ENCODE measurements at places on chromosomes 5 and 9.

DNA sequence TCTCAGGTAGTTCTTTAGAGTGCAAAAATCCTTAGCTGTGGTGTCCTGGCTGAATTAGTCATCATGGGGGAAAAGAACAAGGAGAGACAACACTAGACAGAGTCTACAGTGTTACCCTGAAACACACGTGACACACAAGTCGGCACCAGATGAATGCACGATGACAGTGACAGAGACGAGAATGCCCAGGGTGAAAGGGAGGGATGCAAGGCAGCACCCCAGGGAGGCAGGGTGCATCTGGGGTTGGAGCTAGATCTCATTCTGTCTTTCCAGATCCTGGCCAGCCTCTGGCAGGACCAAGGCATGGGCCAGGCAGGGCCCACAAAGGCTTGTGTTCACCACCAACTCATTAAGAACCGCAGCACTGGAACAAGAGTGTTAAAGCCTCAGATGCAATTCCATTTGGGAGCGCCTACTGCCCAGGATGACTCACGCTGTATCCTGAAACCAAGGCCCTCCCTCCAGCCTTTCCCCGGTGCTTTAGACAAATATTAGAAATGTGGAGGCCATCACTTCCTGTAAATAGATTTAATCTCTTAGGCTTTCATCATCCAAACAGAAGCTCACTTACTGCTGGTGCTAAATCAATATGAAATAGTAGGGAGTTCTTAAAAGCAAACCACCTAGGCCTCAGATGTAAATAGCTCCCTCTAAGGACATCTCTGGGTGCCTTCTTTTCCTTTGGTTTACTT lies 56.1 kb downstream of the IRX2 start:
- DNase-seq, result no peak

GRCh38 chr9:94908583-94909249 lies 182.2 kb downstream of the AOPEP start:
- DNase-seq, result no peak

DNA sequence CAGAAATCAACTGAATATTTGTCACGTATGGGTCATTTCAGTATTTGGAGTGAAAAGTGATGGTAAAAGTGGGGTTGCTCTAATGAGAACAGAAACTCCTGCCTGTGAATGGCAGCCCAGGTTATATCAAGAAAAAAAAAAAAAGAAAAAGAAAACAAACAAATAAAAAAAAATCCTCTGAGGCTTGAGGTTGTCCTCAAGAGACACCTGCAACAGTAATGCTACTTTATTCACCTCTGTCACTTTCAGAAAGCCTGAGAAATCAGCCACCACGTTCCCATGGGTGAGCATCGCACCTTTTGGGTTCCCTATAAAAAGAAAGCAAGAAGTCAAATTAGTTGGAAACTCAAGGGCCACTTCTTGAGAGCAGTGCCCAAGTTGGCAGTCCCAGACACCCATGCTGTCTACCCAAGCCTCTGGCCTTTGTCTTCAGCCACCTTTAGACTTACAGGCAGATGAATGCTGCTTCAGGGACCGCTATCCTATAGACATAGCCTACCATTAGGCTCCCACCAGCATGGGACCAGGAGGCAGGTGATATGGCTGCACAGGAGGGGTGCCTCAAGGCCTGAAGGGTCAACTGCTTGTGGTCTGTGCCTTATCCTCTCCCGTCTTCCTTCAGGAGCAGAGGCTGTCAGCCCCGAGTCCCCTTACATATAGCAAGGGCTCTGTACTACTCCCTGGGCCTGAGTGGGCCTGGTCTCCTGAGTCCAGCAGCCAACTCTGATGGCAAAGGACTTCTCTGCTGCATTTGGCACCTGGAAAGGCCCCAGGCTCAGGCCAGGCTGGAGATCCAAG lies 31.1 kb upstream of the MEIKIN start:
- DNase-seq, result no peak

GRCh38 chr9:70232476-70232875 lies 26.3 kb upstream of the SMC5 start:
- no peak for DNase-seq

GRCh38 chr5:170920196-170920595 lies 58.4 kb downstream of the RANBP17 start:
- no peak for DNase-seq

DNA sequence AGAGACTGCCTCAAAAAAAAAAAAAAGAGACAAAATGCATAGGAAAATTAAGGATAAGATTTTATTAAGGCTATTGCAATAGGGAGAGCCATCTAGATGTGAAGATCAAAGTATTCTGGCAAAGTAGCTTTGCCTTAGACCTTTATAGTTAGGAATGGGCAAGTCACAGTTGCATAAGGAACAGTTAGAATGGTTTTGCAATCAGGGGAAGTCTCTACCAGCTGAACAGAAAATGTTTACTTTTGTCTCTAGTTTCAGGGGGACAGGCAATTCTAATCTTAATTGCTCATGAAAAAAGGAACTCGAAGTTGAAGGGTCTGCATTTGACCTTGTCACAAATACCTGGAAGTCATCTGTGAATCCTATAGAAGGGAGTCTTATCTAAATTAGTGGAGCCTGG lies 13.1 kb upstream of the ATP6V1G1 start:
- no peak for DNase-seq

GRCh38 chr9:127196826-127197145 lies 67.8 kb upstream of the GARNL3 start:
- DNase-seq, result no peak

GRCh38 chr9:17906841-17907778 lies 328.2 kb downstream of the SH3GL2 start:
- no peak for DNase-seq
